ENCODE measurements at places on chromosomes 11 and 22. TPM values are rescaled to one million over a fixed set of nuclear protein-coding genes. Genes with fewer than 3 reads are reported as not detected.

DNA sequence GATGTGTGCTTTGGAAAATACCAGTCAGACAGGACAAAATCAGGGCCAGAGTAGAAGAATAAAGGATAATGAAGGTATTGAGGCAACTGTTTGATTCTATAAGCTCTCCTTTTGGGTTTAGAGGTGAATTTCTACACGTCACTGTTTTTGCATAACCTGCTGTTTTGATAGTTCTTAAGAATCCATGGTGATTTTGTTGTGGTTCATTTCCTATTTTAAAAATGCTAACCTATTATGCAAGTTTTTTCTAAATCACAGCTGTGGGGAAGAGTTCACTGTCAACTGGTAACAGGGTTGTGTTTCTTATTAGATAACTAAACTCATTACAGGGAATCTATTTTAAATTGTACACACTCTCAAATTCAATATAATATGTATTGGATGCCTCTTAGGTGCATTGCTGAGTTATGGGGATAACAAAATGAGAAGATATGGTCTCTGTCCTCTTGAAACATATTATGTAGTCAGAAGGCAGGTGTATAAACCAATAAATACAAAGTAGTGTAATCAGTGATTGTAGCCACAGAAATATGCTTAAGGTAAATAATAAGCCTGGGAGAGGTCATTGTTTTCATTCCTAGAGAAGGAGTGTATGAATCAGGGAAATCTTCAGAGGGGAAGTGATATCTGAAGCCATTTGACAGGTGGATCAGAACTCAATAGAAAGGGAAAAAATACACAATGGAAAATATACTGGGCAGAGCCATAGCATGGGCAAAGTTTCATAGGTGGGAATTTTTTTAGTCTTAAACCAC is 192.5 kb downstream of the FAT3 start:
- DNase-seq: no peak

DNA sequence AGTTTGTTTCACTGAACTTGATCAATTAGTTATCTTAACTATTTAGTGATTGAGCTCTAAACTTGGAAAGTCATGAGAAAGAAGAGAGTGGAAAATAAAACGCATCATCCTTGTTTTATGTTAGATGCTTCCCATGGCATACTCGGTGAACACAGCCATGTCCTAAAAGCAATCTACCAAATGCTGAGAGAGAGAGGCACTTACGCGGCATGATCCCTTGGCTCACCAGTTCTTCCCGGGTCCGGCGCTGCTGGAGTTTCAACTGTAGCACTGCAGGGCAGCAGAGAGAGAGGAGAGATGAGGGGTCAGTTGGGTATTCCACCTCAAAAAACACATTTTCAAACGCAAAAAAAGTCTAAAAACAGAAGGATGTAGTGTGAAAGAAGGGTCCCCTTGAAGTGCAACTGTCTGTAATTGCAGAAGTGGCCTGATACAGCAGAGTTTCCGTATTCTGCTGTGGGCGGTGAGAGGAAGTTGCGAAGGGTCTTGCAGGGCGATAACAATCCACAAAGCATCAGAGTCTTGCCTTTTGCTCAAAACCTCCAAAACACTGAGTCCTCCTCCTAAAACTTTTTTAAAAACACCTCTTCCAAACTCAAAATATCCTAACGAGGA is 92.7 kb downstream of the SGSM3 start:
- no peak for DNase-seq

DNA sequence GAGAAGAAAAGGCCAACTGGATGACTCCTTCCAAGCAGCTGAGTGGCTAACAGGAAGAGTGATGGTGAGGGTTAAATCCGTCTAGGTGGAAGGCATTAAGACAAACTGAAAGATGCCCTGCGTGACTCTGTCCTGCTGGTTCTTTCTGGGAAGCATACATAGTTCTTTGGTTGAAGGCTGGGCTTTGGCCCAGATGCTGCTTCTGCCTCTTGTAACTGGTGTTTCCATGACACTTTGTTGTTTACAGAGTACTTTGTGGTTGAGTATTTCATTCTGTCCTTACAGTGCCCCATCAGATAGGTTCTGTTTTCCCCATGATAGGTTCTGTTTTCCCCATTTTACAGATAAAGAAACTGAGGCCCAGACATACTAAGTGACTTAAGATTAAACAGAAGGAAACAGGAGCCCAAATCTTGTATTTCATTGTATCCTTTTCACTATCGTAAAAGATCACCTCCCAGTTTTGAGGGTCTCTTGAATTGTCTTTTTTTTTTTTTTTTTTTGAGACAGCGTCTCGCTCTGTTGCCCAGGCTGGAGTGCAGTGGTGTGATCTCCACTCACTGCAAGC is 124.3 kb upstream of the RASSF10 start:
- DNase-seq: no peak

DNA sequence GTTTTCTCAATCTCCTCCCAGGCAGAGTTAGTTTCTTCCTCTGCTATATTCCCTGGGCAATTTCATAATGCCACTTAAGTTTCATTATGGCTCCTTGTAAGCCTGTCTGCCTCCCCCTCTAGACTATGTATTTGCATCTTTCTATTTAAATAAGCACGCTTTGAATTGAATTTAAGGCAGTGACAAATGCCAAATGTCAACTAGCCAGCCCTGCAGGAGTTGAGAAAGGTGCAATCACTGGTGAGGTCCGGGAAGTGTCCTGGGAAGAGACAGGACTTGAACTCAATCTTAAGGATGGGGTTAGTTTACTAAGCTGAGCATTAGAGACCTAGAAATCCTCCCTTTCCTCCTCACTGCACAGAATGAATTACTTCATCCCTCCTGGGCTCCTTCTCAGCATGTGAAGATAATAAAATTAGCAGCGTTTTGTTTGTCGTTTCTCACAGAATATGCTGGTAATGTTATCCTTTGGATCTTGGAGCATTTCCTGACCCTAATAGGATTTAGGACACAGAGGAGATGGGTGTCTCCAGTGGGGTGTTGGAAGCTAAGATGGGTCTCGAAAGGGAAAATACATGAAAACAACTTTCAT is 1.6 kb downstream of the TCP11L1 start:
- no peak for DNase-seq

DNA sequence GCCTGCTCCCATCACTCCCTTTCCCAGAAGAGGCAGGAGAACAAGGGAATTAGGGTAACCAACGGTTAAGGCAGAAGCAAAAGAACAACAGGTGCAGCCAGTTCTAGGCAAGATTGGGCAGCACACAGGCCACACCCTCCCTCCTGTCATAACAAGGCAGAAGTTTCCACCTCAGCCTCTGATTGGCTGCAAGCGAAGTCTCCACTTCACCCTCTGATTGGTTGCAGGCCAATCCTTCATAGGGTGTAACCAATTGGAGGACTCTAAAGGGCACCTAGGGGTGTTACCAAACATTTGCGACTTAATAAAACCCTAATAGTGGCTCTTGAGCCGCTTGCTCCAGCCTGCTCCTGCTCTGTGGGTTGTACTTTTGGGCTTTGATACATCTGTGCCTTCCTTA is 153.8 kb downstream of the CACNA1I start:
- DNase-seq: no peak

- DNase-seq: no peak
These were observed 110.8 kb upstream of the SPON1 start for GRCh38 chr11:13851691-13852090.

DNA sequence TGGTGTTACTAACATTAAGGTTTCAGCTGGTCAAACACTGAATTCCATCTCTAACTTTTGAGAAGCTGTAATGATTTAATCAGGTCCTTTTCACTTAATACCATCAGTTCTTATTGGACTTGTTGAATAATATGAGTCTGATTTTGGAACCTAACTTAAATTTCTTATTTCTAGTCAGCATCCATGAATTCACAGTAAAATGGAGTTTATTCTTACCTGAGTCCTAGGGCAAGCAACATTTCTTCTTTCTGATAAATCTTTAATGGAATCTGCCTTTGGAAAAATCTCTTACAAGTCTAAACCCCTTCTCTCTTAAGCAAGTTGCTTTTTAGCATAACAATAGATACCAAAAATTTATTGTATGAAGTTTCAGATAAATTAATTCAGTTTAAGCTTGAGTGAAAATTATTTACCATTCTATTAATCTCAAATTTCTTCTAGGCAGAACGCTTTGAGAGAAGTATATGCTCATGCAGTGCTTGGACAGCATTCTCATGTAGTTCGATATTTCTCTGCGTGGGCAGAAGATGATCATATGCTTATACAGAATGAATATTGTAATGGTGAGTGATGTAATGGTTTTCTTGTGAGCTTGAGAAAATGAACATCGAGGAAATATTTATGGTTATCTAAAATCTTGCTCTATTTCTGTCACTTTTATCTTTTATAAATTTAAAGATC is 3.4 kb downstream of the WEE1 start:
- DNase-seq: no peak

- no peak for DNase-seq
These were observed 1.3 kb upstream of the YIF1A start for GRCh38 chr11:66290330-66290621.

DNA sequence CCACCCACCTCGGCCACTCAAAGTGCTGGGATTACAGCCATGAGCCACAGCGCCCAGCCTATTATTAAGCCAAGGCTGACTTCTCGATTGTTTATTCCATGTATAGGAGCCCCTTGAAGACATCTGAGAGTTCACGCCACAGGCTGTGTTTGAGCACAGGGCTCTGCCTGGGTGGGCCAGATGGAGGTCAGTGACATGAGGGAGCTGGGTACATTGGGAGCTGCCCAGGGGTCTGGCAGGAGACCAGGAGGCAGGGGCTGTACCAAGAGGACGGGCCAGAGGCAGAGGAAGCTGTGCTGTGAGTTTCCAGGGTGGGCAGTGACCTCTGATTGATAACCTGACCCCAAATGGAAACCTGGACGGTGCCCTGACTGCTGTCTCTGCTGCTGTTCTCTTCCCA is 5.4 kb downstream of the LMF2 start:
- no peak for DNase-seq

GRCh38 chr11:44454666-44455065 is 110.8 kb upstream of the CD82 start:
- DNase-seq: no peak

DNA sequence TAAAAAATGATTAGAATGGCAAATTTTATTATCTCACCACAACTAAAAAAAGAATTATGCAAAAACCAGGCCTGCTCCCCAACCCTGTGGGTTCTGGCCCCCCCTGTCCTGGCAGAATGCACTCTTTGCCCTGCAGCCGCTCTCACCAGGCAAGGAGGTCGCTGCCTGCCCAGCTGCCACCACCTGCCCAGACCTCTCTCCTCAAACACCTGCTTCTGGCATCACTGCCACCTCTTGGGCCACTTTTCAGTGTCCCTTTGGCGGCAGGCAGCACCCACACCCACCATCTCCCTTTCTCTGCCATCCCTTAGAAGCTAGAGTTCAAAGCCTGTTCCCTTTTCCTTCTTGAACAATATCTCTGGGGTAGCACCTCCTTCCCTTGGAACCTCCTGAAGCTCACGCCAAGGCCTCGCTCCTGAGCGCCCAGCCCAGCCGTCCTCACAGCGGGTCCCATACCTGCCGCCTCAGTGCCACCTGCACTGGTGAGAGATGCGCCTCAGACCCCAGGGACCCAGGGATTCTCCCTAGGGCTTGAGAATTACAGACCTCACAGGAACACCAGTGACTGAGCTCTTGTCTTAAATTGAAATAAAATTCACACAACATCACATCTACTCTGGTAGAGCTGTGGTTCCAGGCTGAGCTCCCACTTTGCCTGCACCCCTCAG is 44.6 kb downstream of the SGSM3 start:
- no peak for DNase-seq

- no peak for DNase-seq
These were observed 3.6 kb upstream of the LMO1 start for GRCh38 chr11:8267280-8267679.

DNA sequence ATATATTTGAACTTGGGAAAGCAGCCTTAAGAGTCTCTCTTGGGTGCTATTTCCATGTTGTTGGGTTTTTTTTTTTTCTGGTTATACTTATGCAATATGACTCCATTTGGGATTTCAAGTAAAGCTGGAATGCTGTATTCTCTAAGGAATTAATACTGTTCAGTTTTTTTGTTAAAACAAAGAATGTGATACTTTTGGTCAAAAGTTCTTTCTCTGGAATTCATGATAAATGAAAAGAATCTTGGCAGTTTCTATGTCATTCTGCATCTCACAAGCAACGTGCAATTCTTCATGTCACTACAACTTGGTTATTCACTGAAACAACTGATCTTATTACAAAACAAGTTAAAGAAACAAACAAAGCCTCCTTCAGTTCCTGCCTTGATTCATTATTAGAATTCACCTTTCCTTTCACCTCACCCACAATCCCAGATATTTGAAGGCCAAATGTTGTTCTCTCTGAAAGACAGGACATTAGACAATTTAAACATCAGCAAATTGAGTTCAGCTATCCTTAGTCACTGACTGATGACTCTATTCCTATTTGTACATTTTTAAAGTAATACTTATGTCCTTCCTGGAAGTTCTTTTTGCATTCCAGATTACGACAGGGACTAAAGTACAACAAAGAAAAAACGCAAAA is 176.2 kb downstream of the SBF2 start:
- DNase-seq: no peak

DNA sequence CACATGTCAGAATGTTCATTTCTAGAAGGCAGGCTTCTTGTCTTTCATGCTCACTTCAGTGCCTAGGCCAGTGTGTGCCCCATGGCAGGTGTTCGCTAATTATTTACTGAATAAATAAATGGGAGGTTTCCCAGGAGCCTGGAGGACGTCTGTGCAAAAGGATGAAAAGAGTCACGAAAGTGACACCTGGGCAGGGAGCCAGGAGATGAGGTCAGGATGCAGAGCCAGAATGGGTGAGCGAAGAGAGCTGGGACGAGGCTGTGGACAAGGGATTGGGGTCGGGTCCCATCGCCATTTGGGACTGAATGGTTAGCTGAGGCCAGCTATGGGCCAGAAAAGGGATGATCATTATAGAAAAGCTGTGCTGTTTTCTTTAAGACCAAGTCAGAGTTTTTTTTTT is 560.4 kb downstream of the TBC1D22A start:
- no peak for DNase-seq

DNA sequence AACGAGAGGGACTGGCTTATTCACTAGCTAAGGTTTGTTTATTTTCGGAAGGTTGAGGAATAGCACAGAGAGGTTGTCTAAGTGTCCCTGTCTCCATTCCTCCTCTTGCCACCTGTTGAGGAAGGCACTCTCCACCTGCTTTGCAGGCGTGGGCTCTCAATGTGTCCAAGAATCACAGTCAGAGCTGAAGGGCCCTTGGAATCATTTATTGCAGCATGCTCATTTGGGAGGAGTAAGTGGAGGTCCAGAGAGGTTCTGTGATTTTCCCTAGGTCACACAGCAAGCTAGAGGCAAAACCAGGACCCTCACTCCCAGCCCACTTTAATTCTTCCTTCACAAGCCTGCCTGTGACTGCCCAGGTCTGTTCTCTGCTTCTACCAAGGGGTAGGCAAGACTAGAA is 21.3 kb downstream of the ZBTB16 start:
- no peak for DNase-seq

- no peak for DNase-seq
These were observed 32.7 kb upstream of the TXNRD2 start for GRCh38 chr22:19974268-19974861.

- no peak for DNase-seq
These were observed 23.6 kb downstream of the DCPS start for GRCh38 chr11:126327281-126328000.

The DENND6B gene
- total RNA-seq: 15.2 TPM

The DBX1 gene
- total RNA-seq: not detected

The NPAS4 gene
- not detected for total RNA-seq

The CDC42EP2 gene
- total RNA-seq: 48.0 TPM

The LYVE1 gene
- total RNA-seq: 254 TPM

The CRYAB gene
- 5.0 TPM for total RNA-seq

The DRG1 gene
- 62.6 TPM for total RNA-seq

The ACR gene
- total RNA-seq: 0.76 TPM

The TBX10 gene
- not detected for total RNA-seq

The GGTLC3 gene
- total RNA-seq: not detected

The FLRT1 gene
- total RNA-seq: not detected

The SCGB2A2 gene
- total RNA-seq: not detected

The TBX1 gene
- total RNA-seq: 3.6 TPM

The MRPL48 gene
- 45.2 TPM for total RNA-seq

Measured in glomerular endothelial cell (primary cell).